ENCODE measurements at places on chromosomes 2 and 18. TPM values are rescaled to one million over a fixed set of nuclear protein-coding genes. Genes with fewer than 3 reads are reported as not detected.

RBM44 gene
- 2.4 TPM for total RNA-seq

AFF3 gene
- total RNA-seq = 5.2 TPM

GPR155 gene
- 18.5 TPM for total RNA-seq

NOP58 gene
- total RNA-seq = 112 TPM

SERPINB11 gene
- total RNA-seq = not detected

FAM228A gene
- 0.14 TPM for total RNA-seq

DYNAP gene
- total RNA-seq = not detected

FBXO48 gene
- total RNA-seq = 2.1 TPM

ADRA2B gene
- total RNA-seq = 0.61 TPM

MOGAT1 gene
- total RNA-seq = not detected

GCG gene
- not detected for total RNA-seq

CNGA3 gene
- not detected for total RNA-seq

CDH7 gene
- not detected for total RNA-seq

DBI gene
- 131 TPM for total RNA-seq

ALPG gene
- not detected for total RNA-seq

RBM43 gene
- 5.0 TPM for total RNA-seq
